Peyer's patch (tissue), 4 donors: ENCODE measurements at places on chromosomes 7 and 10. TPM values are rescaled to one million over a fixed set of nuclear protein-coding genes. Genes with fewer than 3 reads are reported as not detected.

UBE3C gene
- 106 TPM for total RNA-seq

CHST3 gene
- 2.7 TPM for total RNA-seq

DNA sequence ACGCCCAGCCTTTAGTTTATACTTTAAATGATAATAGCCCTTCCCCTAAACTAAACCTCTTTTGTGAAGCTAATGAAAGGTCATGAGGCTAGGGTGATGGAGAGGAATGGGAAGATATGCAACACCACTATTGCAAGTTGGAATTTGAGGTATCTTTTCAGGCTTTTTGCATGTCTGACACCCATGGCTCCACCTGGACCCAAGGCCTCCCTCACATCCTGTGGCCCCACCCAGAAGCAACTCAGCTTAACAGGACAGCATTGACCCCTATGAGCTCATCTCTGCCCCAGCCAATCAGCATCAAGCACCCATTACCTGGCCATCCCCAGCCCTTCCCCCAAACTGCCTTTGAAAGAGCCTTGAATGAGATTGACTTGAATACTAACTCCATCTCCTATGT is 674.2 kb upstream of the NRP1 start:
- no peak for DNase-seq

GRCh38 chr7:151386301-151387160 is 23.3 kb downstream of the WDR86 start:
- DNase-seq = no peak

TRIM74 gene
- total RNA-seq = not detected
